NCI-H1092 treated with DMSO at 0.1 percent for 48 hours (cell line): ENCODE measurements at places on chromosomes 2 and 18.

DNA sequence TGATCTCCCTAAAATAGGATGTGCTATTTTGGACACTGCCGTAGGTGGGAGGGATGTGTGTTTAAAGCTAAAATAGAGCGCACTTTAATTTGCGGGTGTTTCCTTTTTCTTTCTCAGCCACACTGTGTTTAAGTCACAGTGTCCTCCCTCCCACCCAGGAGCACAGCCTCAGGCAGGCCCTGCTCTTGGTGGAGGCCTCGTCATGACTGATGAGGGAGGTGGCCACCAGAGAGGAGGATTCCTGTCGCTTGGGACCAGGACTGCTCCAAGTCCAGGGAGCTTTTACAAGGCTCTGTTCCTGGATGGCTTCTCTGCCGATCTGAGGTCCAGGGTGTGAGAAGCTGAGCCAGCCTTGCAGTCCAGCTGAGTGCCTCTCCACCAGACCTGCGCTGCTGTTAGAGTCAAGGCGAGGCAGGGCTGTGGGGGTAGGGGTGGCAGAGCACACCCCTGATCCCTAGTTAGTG lies 33.5 kb downstream of the INPP4A start:
- DNase-seq, result no peak

- no peak for DNase-seq
Observed at GRCh38 chr2:238655974-238656722, 191.7 kb upstream of the TWIST2 start.

GRCh38 chr18:31710826-31711225 lies 26.4 kb upstream of the B4GALT6 start:
- DNase-seq, result no peak

DNA sequence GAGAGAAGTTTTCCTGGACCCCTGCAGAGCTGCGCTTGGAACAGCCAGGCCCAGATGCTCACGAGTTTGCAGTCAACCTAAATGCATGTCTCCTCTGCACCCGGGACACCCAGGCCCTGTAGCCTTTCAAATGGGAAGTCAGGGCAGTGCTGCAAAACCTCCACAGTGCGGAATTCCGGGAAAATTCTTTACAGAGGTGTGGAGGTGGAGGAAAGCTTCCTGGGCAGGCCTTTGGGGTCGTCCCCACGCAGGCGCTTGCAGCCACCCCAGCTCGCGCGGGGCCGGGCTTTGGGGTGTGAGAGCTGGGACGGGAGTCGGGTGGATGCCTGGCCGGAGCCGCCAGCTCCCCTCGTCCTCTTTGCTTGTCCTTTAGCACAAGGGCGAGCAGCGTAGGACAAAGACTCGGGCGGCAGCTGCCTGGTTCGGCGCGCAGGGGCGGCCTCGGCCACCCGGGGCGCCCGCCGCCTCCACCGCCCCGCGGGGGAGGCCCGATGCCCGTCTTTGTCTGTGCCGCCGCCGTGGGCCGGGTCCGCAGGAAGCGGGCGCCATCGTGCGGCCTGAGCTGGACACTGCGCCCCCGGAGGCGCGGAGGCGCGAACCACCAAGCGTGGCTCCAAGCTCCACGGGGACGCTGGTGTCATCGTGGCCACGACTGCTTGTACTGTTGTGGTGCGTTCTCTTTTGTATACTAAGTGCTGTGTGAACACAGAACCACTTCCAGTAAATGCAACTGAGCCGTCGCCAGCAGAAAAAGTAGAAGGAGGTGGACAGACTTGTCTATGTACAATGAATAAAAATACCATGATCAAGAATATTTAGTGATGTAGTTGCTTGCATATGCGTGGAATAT lies 28.2 kb upstream of the BCL11A start:
- peak; percentile 10 for DNase-seq
